ENCODE measurements at places on chromosomes 1 and 21. TPM values are rescaled to one million over a fixed set of nuclear protein-coding genes. Genes with fewer than 3 reads are reported as not detected.

DNA sequence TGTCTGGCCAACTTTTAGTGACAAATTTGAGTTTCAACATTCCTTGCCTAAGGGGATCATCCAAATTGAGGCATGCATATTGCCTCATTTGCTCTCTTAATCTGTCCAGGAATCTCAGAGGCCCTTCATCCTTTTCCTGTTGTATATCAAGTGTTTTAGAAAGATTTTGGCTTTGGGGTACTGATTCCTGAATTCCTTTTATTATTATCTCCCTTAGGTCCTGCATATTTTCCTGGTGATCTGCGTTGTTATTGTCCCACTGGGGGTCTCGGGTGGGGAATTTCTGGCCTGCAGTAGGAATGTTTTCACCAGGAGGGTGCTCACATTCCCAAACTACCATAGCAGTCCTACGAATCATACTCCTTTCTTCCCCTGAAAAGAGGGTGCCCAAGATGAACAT lies 4.4 kb upstream of the AADACL3 start:
- no peak for DNase-seq

DNA sequence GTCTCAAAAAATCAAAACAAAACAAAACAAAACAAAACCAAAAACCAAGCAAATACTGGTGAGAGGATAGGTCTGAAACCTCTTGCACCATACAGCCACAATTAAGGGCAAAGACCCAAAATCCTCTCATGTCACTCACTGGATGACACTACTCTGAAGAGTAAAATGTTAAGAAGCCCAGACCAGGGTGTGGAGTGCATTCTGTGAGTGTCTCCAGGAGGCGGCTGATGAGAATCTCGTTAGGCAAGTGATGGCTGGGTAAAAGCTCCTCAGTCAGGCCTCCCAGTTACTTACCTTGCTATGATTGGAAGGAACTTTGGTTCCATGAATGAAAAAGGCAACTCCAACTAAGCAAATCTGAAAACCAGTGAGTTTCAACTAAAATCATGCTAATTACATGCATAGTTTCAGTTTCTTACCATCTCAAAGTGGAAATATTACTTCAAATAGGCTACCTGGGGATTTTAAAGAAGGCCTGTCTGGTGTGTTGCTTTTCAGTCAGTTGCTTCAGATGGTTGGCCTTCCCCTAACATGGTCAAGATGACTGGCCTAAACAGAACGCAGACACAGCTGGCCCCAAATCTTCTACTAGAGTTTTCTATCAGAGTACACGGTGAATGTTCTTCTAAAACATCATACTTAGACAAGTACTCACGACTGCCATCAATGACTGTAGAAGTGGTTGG lies 95.1 kb downstream of the KIAA0319L start:
- DNase-seq = no peak

- no peak for DNase-seq
Observed at GRCh38 chr1:234861024-234861620, 251.1 kb upstream of the IRF2BP2 start.

GRCh38 chr1:61050541-61051442 lies 31.6 kb upstream of the NFIA start:
- DNase-seq = peak; percentile 69

Gene REN
- 0.59 TPM for total RNA-seq
